ENCODE measurements at places on chromosomes 1 and 21.

DNA sequence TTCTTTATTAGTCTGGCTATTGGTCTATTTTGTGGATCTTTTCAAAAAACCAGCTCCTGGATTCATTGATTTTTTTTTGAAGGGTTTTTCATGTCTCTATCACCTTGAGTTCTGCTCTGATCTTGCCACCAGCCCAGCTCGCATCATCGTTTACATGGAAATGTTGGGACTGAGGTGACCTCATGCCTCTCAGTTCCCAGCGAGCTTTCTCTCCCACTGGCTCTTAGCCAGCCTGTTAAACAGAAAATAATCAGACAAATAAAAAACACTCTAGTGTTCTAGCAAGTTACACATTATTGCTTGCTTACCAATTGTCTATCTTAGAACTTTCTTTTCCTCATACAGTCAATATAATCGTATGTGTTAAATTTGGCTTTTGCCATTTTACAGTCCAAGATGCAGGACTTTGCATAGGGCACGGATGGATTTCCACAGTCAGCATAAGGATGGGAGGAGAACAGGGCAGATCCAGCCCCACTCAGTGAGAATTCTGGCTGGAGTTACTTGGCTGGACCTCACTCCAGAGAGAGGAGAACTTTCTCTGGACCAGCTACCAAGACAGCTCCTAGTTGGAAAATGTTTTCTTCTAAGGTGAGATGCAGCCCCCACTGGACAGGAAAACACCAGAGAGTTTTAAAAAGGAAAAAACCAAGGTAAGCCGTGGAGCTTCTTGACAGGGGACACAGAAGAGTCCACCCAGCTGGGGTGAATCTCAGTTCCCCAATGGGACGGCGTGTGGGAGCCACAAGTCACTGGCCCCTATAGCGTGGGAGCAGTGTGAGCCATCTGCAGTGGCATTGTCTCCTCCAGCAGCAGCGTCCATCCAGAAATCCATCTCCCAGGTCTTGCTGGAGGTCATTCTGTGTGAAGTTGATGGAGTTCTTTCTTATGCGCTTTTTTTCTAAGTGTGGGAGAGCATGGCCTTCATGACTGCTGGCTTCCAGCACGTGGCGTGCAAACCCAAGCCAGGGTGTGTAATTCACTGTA, 17.6 kb downstream of the PGBD2 start:
- no peak for DNase-seq

DNA sequence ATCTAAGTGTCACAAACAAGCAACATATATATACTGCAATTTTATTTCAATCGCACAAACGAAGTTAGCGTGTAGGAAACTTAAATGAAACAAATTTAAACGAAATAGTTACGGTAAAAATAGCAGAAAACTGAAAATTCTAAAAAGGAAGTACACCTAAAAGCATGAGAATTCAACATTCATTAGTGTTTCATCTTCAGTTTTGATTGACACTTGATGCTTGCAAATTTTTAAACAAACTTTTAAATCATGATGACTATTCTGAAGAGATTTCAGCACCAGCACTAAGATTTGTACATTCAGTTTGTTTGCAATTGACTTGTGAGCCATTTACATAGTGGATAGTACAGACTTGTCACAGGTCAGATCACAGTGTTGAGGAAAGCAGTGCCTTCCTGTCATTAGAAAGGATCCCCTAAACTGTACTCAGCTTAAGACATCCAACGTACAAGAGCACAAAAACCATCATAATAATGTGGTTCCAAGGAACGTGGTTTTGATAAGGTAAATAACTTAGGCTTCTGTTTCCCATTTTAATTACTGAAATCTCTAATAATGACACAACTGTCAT, 67.0 kb upstream of the LBR start:
- no peak for DNase-seq

DNA sequence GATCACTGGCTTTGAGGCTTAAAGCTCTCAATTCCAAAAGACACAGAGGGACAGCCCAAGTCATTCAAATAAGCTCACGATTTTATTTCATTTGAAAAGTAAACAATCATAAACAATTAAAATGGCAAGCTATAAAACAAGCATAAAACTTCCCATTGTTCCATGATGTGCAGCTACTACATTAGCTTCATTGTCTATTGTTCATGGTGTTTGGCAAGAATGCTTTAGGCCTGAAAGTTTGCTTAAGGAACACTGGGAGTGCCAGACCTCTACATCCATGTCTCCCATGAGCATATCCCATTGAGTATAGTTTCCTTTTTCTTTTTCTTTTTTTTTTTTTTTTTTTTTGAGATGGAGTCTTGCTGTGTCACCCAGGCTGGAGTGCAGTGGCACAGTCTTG, 286.1 kb upstream of the ESRRG start:
- no peak for DNase-seq

DNA sequence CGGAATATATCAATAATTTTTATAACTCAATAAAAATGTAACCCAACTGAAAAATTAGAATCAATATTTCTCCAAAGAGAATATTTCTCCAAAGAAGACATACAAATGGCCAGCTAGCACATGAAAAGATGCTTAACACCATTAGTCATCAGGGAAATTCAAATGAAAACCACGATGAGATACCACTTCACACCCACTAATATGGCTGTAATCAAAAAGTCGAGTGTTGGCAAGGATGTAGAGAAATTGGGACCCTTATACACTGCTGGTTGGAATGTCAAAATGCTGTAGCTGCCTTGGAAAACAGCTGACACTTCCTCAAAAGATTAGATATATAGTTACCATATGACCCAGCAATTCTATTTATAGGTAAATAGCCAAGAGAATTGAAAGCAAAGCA, 133.0 kb downstream of the GPR52 start:
- DNase-seq = no peak

- DNase-seq = no peak
These were observed 84.5 kb upstream of the ESRRG start for GRCh38 chr1:216807696-216808095.

GRCh38 chr1:58782178-58783089, 1.4 kb downstream of the JUN start:
- DNase-seq = peak; percentile 79

- DNase-seq = peak; percentile 17
These were observed 179.2 kb downstream of the BACH1 start for GRCh38 chr21:29477941-29478340.

DNA sequence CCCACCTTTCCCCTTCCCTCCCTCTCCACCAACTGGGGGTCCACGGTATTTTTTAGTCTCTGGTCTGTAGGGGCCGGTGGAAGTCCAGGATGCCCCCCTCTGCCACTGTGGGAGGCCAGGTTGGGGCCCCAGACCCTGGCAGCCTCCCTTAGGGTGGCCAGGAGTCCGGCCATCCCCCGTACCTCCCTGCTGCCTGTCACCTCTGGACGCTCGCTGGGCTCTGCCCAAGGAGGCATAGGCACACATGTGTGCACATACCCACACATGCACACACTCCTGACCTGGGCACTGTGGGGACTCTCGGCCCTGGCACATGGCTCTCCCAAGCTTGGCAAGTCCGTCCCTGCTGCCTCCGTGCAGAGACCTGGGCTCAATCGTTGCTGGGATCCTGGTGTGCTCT, 53.0 kb downstream of the DISP3 start:
- DNase-seq = no peak

- DNase-seq = no peak
These were observed 68.6 kb upstream of the HSPA13 start for GRCh38 chr21:14451546-14451945.

GRCh38 chr1:232553050-232553754, 76.7 kb downstream of the SIPA1L2 start:
- DNase-seq = no peak

- no peak for DNase-seq
These were observed 9.8 kb downstream of the PDZK1IP1 start for GRCh38 chr1:47179988-47180563.

DNA sequence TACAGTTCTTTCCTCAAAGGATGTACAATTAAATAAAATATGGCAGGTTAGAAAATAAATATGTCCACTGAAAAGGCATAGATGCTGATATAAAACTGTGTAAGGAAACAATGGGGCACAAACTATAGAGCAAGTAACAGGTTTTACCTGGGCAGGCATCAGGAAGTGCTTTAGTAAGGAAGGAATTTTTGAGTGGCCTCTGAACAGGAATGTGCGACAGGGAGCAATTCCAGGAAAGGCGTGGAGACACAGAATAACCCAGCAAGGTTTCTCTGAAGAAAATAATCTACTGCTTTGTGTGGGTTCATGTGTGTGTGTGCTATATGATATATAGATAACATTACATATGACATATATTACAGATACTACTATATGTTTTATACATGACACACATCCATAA, 128.4 kb downstream of the RGS21 start:
- no peak for DNase-seq

GRCh38 chr21:34886240-34887104, 162.6 kb downstream of the RUNX1 start:
- no peak for DNase-seq

GRCh38 chr1:17721444-17721843, 33.7 kb upstream of the ACTL8 start:
- DNase-seq = no peak

DNA sequence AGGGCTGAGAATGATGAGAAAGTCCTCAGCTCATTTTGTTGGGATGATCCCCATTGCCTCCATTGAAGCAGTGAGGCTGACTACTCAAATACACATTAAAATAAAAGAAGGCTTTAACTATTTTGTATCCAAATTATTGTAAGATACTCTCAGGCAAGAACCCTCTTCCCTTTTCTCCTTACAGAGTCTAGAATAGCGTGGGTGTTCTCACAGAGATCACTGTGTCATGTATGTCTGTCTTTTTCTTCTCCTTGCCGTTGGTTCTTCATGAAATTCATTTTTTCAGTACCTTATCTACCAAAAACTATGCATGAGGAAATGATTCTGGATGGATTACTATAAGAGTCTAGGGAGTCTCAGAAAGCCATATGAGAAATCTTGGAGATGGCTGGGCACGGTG, 30.1 kb downstream of the SORT1 start:
- DNase-seq = no peak

DNA sequence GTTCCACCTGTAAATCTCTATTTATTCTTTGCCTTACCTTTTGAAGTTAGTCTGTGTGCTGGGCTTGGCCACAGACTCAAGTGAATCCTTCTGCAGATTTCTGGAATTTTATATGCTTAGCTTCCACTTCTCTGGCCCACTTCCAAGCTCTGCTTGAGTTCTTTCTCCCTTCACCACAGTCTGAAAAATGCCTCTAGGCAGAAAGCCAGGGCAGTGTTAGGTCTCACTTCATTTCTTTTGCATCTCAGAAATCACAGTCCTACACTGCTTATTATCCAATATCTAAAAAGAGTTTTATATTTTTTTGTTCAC, 48.9 kb downstream of the INKA2 start:
- no peak for DNase-seq

GRCh38 chr1:187696073-187696472, 867.3 kb downstream of the PLA2G4A start:
- DNase-seq = no peak

GRCh38 chr1:156129687-156130577, 15.4 kb downstream of the LMNA start:
- no peak for DNase-seq

GRCh38 chr1:179911812-179912211, 29.7 kb downstream of the TOR1AIP1 start:
- no peak for DNase-seq

- DNase-seq = no peak
These were observed 13.1 kb upstream of the UTS2 start for GRCh38 chr1:7865978-7866377.

GRCh38 chr1:184555665-184556641, 169.1 kb downstream of the C1orf21 start:
- no peak for DNase-seq

DNA sequence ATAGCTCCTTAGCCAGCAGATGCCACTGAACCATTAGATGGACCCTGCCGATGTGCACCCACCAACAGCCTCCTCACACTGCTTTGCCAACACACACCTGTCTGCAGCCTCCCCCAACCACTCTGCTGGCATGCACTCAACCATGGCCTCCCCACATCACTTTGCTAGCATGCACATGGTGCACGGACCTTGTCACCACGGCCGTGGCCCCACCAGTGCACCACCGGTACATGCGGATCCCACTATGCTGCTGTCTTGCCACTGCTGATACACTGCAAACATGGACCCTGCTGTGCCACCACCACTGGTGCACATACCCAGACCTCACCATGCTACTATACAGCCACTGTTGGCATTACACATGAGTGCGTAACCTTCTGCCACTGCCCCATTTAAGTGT, 66.1 kb downstream of the HFM1 start:
- no peak for DNase-seq

GRCh38 chr1:20048563-20048962, 21.4 kb upstream of the PLA2G5 start:
- DNase-seq = no peak

- DNase-seq = no peak
These were observed 119.0 kb upstream of the UBE2U start for GRCh38 chr1:64084451-64084850.

GRCh38 chr1:211527888-211528287, 35.9 kb upstream of the RD3 start:
- no peak for DNase-seq

- no peak for DNase-seq
These were observed 145.4 kb upstream of the C1orf174 start for GRCh38 chr1:4045397-4046010.

DNA sequence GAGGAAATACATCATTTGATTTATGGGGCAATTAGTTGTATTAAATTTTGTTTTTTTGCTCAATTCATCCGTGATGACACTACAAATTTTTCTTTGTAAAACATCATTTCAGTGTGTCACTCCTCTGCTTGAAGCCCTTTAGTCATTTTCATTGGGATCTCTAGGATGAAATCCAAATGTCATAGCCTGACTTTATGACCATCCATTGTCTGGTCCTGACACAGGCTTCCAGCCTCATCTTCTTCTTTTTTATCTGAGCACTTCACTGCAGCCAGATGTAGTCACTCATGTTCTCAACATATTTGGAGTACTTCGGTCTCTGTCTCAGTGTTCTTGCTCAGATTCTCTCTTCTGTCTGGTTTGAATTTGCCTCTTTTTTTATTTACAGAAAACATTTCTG, 173.1 kb downstream of the HMCN1 start:
- DNase-seq = no peak

DNA sequence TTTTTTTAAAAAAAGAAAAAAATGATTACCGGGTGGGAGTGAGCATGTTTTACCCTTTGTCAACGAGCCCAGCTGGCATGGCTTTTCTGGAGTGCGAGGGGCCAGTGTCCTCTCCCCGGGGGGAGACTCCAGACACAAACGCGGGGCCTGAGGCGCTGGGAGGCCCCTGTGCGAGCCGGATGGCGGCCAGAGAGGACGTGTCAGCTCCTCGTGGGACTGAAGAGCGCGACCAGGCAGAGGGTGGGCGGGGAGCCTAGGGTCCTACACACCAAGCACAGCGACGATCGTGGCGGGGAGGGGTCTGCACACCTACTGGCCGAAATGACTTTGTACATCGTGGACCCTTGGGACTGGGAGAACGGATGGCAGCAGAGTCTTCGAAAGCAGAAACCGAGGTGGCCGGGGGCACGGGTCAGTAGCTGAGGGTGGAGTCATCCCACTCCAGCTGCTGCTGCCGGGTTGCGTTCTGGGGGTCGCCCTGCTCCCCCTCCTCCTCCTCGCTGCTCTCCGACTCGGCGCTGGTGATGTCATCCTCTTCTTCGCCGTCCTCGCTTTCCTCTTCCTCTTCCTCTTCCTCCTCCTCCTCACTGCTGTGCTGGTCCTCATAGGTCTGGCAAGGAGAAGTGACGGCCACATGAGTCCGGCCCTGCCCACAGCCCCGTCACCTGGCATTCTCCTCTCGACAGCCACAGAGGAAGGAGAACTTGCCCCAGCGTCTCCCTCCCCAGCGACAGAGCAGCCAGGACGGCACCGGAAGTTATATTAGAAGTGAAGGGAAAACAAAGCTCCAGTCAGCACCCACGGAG, 78.8 kb downstream of the PIK3CD start:
- peak; percentile 85 for DNase-seq

Measured in HL-60 (cell line).